Right atrium auricular region (tissue), 2 donors: ENCODE measurements at places on chromosomes 3 and 15.

DNA sequence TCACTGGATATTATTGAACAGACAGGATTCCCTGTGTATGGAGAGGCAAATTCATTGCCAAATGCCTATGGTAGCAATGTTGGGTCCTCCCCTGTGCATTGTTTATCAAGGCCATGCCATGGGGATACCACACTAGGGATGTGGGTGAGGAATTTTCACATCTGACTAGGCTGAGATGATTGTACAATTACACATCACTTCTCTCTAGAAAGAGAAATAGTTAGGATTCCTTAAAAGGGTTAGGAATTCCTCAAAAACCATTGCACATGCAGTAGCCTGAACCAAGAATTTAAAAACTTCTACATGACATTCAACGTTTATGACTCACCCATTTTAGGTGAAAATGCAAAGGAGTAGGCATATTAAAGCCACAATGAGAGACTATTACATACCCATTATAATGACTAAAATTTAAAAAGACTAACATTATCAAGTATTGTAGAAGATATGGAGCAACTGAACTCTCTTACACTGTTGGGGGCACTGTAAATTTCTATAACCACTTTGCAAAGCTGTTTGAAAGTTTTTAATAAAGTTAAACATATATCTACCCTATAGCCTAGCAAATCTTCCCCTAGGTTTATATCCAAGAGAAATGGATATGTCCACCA lies 175.9 kb downstream of the THRB start:
- no peak for DNase-seq

GRCh38 chr15:22988811-22989210 lies 8.6 kb upstream of the CYFIP1 start:
- peak; percentile 13 for DNase-seq

- no peak for DNase-seq
Measured at GRCh38 chr3:124438813-124439212, 291.4 kb upstream of the UMPS start.

GRCh38 chr3:119500901-119501300 lies 2.6 kb downstream of the TIMMDC1 start:
- DNase-seq = no peak

- DNase-seq = no peak
Measured at GRCh38 chr3:49614936-49615335, 59.2 kb upstream of the APEH start.

DNA sequence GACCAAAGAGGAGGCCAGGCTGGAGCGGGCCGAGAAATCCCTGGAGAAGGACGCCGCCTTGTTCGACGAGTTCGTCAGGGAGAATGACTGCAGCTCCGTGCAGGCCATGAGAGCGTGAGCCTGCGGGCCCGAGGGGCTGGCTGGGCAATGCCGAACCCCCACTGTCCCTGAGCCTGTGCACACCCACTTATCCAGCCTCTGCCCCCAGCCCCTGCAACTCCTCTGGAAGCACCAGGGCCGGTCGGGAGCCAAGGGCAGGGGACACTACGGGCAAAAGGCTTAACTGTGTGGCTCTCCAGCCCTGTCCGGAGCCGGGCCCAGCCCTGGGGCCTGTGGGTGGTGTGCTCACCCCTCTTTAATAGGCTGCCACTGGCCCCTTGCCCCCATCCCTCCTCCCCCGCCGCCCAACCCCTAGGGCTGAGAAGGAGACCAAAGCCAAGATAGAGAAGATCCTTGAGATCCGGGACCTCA lies 24.0 kb downstream of the CFAP100 start:
- no peak for DNase-seq

GRCh38 chr3:126472277-126473006 lies 3.2 kb downstream of the ZXDC start:
- DNase-seq = peak; percentile 93

- no peak for DNase-seq
Measured at GRCh38 chr3:122559906-122560305, 4.2 kb downstream of the PARP9 start.

GRCh38 chr3:134905647-134905935 lies 110.5 kb downstream of the EPHB1 start:
- DNase-seq = no peak

- DNase-seq = no peak
Measured at GRCh38 chr3:14253022-14253706, 74.5 kb downstream of the LSM3 start.

DNA sequence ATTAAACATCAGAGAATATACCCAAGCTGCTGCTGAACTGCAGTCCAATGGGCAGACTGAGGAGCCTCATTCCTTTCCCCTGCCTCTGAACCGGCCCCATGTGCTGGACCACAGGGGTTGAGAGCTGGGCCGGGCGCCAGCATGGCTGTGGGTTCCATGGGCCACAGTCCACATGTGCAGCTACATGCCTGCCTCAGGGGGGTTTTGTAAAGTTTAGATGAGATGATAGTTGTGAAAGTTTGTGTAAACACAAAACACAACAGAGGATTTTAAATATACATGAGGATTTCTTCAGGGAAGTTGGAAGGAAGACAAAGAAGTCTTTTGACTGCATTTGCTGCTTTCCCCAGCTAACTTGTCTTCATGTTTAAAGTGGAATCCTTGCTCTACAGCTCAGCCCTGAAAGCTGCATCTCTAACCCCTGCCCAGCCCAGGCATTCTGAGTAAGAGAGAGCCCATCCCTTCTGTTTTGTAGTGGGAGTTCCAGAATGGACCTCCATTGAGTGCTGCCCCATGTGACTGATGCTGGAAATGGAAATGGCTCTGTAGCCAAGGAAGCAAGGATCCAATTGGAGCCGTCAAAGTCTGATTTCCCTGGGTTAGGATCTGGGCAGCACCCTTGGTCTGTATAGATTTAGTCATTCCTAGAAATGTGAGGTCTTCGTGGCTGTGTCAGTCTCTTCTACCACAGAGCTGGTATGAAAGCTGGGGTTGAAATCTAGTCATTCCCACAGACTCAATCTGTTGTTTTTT lies 17.5 kb downstream of the SLC12A8 start:
- DNase-seq = no peak

DNA sequence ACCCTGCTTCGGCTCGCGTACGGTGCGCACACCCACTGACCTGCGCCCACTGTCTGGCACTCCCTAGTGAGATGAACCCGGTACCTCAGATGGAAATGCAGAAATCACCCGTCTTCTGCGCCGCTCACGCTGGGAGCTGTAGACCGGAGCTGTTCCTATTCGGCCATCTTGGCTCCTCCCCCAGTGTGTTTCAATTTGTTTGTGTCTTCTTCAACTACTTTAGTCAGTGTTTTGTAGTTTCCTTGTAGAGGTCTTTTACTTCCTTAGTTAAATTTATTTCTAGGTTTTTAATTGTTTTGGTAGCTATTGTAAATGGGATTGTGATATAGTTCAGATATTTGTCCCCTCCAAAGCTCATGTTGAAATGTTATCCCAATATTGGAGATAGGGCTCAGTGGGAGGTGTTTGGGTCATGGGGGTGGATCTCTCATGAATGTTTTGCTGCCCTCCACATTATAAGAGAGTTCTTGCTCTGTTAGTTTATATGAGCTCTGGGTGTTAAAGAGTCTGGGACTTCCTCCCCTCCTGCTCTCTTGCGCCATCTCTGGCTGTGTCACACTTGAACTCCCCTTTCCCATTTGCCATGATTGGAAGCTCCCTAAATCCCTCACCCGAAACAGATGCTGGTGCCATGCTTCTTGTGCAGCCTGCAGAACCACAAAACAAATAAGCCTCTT lies 304.4 kb downstream of the DOCK3 start:
- DNase-seq = no peak

GRCh38 chr15:92430069-92430440 lies 36.4 kb downstream of the ST8SIA2 start:
- no peak for DNase-seq

- no peak for DNase-seq
Measured at GRCh38 chr15:59424616-59425015, 13.4 kb upstream of the FAM81A start.

- no peak for DNase-seq
Measured at GRCh38 chr3:61944726-61945125, 383.4 kb downstream of the PTPRG start.

DNA sequence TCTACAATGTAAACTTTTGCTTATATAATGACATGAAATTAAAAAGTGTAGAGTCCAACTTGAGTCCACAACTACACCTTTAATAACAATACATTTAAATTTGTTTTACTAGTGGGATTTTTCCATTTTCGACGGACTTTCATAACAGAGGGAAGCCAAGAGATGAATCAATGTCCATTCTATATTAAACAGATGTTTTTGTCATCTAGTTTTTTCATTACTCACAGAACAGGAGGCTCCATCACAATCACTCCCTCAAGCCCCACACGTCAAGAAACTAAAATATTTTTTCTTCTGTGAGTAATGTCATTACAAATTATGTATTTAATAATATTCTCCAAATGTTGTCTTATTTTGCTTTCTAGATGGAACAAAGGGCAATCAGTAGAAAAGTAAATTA lies 932.9 kb downstream of the ROBO1 start:
- no peak for DNase-seq

DNA sequence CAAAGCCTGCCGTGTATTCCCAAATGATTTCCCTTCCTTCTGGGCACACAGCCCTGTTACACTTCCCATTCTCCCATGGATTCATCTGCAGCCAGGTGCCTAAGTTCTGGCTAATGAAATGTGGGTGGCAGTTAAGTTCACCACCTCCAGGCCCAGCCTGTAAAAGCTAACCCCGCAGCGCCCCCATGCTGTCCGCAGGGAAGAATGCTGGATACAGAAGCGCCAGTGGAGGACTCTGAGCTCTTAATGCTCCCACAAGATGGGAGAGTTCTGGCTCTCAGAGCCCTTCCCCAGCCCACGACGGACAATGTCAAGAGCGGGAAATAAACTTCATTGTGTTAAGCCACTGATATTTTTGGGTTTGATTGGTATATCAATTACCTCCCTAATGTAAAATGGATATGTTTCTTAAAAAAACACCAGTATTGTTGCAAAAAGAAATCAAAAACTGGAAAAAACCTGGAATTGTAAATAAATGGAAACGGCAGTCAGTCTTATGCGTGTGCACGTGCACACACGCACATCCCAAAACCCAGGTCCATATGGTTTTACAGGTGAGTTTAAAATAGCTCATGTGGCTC lies 37.7 kb upstream of the FGD5 start:
- no peak for DNase-seq

- DNase-seq = no peak
Measured at GRCh38 chr15:48681353-48681752, 35.8 kb upstream of the FBN1 start.

DNA sequence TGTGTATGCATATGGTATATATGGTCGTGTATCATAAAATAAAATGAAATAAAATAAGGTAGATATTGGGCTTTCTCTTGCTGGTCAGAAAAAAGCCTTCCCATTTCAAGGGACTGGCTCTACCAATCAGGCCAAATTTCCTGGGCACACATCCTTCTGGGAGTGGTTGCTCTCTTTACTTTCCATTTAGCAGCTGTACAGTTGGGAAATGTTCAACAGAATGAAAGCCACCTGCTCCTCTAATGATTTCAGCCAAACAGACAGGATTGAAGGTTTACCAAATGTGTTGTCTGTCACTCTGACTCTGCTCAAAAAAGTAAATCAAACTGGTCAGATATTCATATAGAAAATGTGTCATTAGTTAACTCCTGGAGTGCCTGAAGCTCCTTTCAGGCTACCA lies 380.4 kb downstream of the ROBO2 start:
- DNase-seq = no peak

GRCh38 chr3:13272831-13273603 lies 147.1 kb downstream of the NUP210 start:
- DNase-seq = no peak
